ENCODE measurements at places on chromosomes 12 and 14.

- DNase-seq, result no peak
Measured at GRCh38 chr14:96515731-96516130, 13.5 kb downstream of the PAPOLA start.

DNA sequence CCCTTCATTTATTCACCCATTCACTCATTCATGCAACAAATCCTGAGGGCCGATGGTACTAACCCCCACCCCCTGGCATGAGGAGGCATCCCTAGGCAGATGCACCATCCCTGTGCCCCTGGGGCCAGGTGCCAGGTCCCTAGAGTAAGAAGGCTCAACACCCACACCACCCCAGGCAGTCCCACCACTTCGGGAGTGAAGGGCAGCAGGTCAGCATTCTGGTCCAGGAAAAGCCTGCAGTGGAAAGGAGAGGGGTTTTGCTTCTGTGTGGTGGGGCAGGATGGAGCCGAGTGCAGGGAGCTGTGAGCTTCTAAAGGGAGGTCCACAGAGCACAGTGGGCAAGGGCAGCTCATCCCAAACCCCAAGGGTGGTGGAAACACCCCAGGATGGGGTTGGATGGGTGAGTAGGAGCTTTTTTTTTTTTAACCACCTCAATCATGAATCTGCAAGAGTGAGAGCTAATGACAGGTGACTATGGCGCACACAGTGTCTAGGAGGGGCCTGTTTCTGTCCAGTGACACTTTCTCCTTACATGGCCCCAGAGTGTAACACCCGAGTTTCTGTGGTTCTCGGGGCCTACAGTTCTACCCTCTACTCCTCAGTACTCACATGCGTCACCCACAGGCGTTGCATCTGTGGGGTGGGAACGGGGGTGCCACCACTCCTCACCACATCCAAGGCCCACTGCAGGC lies 414.3 kb downstream of the TMEM121 start:
- no peak for DNase-seq

GRCh38 chr14:77305696-77306095 lies 15.0 kb downstream of the POMT2 start:
- no peak for DNase-seq

- DNase-seq, result no peak
Measured at GRCh38 chr12:48311313-48311712, 39.4 kb downstream of the ZNF641 start.

- DNase-seq, result no peak
Measured at GRCh38 chr12:39912211-39912980, 193.5 kb downstream of the SLC2A13 start.

DNA sequence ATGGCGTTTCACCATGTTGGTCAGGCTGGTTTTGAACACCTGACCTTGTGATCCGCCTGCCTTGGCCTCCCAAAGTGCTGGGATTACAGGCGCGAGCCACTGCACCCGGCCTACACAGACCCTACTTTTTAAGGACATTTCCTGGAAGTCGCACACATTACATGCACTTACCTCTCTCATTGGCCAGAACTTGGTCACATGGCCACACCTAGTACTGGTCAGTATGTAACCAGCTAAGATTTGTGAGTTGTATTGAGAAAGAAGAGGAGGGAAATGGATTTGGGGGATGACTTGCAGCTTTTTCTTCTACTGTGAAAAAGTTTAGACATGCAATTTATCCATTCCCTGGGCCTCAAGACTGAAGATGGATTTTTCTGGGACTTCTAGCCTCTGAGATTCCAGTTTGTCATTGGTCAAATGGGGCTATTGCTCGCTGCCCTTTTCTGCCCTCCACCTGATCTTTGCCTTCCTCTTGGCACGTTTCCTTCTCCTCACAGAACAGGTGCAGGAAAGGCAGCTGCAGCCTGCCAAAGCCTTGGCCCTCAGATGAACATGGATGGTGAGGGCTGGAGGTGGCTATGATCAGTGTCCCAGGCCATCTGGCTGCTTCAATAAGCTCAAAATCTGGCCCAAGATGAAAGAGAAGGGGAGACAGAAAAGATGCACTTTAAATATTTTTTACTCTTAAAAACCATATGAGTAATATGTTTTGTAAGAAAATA lies 7.1 kb upstream of the ZDHHC22 start:
- DNase-seq, result no peak

GRCh38 chr14:67820428-67820971 lies 921 bp downstream of the RAD51B start:
- peak; percentile 18 for DNase-seq

DNA sequence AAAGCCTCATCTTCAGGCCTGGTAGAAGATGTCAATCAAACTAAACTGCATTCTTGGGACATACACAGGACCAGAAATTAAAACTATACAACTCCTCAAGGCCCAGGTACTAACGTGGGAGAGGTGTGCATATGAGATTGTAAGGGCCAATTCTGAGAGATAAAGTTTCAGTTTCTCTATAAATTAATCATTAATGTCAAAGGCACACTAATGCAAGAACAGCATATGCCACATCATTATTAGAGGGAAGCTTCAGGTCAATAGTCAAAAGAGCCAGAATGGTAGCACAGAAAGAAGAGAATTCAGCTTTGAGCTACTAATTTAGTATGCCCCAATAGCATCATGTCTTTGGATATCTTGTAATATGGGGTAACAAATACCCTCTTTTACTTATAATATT lies 744.9 kb upstream of the MGAT4C start:
- no peak for DNase-seq

- no peak for DNase-seq
Measured at GRCh38 chr14:64755781-64756221, 51.6 kb downstream of the PLEKHG3 start.

- no peak for DNase-seq
Measured at GRCh38 chr12:120832737-120833136, 71.4 kb downstream of the SPPL3 start.

DNA sequence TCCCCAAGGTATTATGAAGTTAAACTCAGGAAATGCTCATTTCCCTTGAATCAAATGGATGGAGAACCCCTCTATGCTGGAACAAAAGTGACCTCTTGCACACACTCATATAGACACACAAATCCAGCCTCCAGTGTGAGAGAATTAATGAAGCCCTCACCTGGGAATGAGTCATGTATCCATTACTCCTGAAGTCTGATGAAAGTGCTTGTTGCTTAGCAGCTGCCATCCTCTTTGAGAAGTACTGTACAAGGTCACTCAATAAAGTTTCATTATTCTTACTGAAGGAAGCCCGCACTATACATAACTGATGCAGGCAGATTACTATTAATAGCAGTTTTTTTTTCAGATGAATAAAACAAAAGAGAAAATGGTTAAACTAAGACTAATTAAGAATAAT lies 102.3 kb downstream of the RERG start:
- DNase-seq, result no peak

DNA sequence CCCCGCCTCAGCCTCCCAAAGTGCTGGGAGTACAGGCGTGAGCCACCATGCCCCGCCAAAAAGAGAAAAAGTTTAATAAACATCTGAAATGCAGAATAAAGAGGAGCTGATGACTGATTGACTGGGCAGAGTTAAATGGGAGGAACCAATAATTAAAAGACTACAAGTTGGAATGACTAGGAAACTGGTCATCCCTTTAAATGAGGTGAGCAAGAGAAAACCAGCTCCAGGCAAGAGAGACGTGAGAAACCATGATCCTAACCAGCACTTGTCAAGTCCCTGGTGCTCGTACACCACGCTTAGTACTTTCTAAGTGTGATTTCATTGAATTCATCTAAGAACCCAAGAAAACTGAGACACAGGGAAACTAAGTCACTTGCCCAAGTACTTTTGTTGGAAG lies 47.9 kb downstream of the MAP1LC3B2 start:
- DNase-seq, result no peak

- DNase-seq, result no peak
Measured at GRCh38 chr14:51539571-51540037, 112.1 kb upstream of the FRMD6 start.

DNA sequence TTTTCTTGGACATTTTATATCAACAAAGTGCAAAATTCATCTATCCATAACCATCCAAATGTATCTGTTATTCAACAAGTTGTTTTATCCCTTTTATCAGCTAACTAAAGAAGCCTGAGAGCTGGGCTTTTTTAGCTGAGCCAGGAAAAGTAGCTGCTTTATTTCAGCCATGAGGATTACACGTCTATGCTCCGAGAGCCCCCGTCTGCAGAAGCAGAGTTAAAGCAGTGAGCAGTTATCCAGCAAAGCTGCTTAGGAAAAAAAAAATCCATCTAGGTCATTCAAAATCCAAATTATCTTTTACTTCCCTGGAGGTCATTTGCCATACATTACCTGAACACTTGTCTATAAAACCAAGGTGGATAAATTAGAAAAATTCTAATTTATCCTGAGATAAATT lies 15.7 kb upstream of the HECTD1 start:
- DNase-seq, result no peak

DNA sequence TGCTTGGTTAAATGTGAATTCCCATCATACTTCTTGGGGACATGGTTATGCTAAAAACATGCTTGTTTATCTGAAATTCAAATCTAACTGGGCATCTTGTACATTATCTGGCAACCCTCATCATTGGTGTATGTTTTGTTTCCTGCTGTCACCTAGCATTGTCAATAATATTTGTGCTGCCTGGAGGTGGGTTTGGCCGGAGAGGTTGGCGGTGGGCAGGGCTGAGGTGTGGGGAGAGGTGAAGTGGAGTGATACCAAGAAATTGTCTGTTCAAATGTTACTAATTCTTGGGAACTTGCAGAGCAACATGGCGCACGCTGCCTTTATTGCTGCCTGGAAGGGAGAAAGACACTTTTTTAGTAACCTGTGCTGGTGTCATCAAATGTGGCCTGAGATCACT lies 280.5 kb downstream of the VRK1 start:
- no peak for DNase-seq

GRCh38 chr14:88023658-88024187 lies 18.8 kb downstream of the GPR65 start:
- no peak for DNase-seq

- DNase-seq, result no peak
Measured at GRCh38 chr12:116161588-116161987, 115.9 kb downstream of the MED13L start.

DNA sequence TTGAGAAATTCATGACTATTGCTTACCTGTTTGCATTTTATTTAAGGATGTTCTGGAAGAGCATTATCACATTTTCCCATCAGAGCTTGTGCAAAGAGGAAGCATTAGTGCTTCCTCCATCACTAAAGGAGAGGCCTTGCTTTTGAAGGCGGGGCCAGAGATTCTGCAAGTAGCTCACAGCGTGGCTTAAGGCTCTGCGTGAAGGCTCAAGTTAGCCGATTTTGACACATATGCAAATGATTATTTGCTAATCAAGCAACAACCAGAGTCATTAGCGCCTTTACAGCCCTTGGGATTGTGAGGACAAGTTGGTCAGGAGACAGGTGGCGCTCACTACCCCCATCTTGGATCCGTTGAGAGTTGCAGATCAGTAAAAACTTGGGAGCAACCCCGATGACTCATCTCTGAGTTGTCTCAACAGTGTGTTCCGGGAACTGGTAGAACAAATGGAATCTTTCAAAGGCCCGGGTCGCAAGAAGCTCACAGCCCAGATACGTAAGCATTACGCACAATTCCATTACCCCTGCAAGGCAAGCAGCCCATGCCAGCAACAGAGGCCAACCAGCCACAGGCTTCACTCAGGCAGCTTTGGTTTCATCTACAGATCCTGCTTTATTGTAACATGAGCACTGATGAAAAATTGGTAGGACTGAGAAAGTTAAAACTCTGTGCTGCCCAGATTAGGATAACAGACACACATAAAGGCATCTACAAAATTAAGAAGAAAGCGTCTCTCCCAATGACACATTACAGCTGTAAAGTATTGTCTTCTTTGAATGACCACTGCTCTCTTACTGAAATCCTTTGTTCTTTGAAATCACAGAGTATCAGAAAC lies 34.9 kb upstream of the SPTSSA start:
- peak; percentile 23 for DNase-seq

- DNase-seq, result peak; percentile 41
Measured at GRCh38 chr12:130522244-130522834, 184.7 kb downstream of the PIWIL1 start.

DNA sequence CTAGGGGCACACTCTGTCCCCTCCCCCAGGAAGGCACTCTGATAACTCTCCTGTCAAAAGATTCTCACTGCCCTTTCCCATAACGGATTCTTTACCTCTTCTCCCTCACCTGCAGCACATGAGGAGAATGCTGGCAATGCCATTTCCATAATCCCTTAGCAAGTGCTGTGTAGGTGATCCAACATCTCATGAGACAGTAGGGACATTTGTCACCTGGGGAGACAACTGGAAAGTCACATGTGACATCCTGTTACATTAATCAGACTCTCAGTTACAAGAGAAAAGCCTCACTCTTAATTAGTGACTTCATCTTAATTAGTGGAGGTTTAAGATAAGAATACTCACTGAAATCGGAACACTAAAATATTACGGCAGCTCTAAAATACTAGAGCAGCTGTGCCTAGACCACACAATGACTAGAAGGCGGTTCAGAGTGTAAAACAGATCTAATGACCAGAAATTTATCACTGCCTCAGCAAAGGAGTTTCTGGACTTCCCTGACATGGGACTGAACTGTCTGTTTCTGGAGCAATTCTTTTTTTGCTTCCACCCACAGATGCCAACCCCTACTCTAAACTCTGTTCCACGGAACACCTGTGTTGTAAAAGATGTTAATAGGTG lies 75.1 kb downstream of the SPTSSA start:
- DNase-seq, result no peak

DNA sequence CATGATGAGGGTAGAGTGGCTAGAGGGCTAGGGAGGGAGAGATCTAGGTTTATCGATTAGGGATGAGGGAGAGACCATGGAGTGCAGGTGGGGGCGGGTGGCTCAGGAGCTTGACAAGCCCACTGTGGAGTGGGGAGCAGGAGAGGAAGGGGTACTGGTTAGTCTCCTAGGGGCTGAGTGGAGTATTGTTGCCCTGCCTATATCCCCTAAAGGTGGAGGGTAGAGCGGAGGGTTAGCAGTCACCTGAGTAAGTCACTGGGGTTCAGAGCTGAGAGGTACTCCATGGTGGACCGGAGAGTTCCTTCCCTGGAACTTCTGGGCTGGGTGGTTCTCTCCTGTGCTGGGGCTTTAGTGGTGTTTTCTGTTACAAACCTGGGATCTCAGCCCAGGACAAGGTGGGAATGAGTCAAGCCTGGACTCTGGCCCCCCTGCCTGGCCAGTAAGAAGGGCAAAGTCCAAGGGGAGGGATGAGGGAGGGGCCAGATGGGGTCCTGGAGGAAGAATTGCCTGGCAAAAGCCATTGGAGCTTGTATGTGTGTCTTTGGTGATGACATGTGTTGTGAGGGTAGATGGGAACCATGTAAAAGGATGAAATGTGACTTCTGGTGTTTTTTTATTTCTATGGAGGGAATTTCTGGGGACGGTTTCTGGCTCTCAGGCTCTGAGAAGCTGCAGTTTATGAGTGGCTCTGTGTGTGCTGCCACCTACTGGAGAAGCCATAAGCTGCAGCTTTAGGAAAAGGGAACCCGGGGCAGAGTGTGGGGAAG lies at the start of gene CIDEB:
CIDEB (minus strand) TSS at position 403 of the 767 bp plus-strand sequence; CDS start at position 284, 119 bp downstream.
- peak; percentile 87 for DNase-seq

DNA sequence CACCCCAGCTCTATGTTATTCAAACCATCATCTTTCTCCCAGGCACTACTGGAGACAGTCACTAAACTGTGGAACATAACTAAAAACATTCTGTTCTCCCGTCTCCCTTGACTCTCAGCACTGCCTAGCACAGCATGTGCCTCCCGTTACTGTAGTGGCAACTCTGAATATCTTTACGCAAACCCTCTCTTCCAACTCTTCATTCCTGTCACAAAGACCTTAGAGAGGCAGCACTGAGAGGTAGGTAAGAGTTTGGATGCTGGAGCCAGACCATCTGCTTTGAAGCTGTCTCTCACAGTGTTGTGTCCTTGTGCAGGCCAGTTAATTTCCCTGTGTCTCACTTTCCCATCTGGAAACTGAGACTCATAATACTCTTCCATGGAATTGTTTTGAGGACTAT lies 108.1 kb downstream of the DIP2B start:
- no peak for DNase-seq
